Mucosa of gallbladder (tissue), 1 donor: ENCODE measurements at places on chromosomes 2 and 18. TPM values are rescaled to one million over a fixed set of nuclear protein-coding genes. Genes with fewer than 3 reads are reported as not detected.

DNA sequence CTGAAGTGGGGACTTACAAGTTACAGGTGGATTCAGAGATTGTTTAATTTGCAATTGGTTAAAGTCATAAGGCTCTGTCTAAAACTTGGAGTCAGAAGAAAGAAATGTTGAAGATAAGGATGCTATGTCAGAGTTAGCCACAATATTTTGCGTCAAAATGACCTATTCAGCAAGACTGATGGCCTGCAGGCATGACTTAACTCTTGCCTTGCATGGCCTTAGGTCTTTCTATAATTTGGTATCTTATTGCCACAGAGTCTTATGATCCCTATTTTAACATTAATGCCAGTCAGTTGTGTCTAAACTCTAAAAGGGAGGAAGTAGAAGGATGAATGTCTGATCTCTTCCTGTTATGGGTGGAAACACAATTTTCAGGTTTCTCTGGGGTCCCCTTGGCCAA, 5.2 kb upstream of the COMMD1 start:
- no peak for DNase-seq

DNA sequence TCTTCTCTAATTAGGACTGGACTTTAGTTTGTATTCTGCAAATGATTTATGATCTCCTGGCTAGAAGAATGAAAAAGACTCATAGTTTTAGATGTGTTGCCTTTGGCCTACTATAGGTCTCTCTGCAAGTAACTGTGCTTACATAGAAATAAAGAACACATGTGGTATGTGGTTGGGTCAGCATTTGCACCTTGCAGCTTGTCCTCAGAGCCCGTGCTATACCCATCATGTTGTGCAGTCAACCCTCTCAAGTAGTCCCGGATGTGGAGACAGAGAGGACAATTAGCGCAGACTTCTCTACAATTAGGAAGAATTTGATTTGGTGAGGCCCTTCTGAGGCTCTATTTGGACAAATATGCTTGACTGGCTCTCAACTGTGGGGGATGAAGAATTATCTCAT, 203.7 kb upstream of the ITGA4 start:
- no peak for DNase-seq

LRRTM1 gene
- total RNA-seq = 1.2 TPM

GRCh38 chr2:241859017-241859435, 332 bp upstream of the PDCD1 start:
- DNase-seq = no peak

GRCh38 chr18:24862201-24862816, 401.9 kb downstream of the HRH4 start:
- no peak for DNase-seq

DNA sequence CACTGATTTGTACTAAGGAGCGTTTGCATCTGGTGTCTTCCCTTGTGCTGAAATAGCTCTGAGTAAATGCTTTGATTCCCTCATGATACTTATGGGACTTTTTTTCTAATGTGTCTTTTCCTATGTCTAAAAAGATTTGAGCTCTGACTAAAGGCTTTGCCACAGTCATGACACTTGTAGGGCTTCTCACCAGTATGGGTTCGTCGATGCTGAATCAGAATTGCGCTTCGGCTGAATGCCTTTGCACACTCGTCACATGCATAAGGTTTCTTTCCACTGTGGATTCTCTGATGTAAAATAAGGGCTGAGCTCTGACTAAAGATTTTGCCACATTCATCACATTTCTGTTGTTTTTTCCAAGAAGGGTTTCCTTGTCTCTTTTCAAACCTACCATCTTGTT, 8.0 kb downstream of the ZNF396 start:
- DNase-seq = no peak

DNA sequence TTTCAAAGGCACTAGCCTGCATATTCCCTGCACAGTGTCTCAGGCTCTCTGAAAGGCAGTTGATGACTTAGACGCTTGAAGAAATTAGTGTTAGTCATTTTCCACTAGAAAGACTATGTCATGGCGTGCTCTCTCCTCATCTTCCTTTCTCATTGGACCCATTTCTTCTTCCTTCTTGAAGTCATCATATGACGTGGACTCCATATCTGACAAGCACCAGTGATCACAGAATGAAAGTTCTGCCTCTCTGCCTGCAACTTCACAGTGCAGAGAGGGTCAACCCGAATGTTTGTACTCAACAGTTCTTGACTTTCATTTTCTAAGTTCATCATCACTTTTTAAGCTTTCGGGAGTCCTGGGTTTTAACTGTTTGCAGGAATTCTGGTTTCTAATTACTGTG, 63.7 kb upstream of the CYRIA start:
- DNase-seq = no peak

MLPH gene
- total RNA-seq = 222 TPM

CERKL gene
- total RNA-seq = 5.0 TPM

- no peak for DNase-seq
Observed at GRCh38 chr2:224638301-224638823, 53.2 kb upstream of the CUL3 start.

DNA sequence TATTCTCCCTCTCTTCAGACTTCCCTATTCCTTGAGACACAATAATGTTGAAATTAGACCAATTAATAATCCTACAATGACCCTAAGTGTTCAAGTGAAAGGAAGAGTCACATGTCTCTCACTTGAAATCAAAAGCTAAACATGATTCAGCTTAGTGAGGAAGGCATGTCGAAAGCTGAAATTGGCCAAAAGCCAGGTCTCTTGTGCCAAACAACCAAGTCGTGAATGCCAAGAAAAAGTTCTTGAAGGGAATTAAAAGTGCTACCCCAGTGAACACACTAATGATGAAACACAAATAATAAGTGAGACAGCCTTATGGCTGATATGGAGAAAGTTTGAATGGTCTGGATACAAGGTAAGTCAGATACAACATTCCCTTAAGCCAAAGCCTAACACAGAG, 115.4 kb downstream of the PXDN start:
- no peak for DNase-seq

DNA sequence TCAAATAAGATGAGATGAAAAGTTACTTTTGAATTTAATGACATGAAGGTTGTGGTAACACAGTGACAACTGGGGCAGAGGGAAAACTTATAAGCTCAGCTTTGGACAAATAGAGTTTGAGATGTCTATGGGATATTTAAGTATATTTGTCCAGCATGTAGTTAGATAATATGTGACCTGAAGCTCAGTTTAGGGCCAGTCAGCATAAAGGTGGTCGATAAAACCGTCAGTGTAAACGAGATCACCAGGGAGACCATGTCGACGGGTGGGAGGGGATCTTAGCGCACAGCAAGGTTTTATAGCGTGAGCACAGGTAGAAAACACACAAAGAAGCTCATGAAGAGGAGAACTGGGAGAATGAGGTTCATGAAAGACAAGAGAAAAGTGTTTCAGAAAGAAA, 7.4 kb upstream of the ERICH2 start:
- DNase-seq = no peak

CABYR gene
- 3.0 TPM for total RNA-seq

- no peak for DNase-seq
Observed at GRCh38 chr2:157565550-157565949, 63.1 kb downstream of the ACVR1C start.
